ENCODE measurements at places on chromosomes 11 and 22.

DNA sequence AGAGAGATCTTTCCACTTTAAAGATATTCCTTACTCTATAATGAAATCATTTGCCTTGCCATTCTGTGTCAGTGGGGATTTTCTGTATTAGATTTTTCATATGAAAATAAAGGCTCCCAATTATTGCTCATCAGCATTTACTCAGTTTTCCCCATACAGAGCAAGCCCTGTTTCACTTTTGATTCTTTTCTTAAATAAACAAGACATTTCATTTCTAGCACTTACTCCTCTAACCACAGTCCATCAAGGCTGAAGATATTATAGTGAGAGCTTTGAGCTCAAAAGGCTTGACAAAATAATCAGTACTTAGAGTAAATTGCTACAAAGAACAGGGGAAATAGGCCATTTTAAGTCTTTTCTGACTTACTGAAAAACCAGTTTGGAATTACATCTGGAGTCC lies 385.1 kb downstream of the LRRC4C start:
- no peak for DNase-seq

DNA sequence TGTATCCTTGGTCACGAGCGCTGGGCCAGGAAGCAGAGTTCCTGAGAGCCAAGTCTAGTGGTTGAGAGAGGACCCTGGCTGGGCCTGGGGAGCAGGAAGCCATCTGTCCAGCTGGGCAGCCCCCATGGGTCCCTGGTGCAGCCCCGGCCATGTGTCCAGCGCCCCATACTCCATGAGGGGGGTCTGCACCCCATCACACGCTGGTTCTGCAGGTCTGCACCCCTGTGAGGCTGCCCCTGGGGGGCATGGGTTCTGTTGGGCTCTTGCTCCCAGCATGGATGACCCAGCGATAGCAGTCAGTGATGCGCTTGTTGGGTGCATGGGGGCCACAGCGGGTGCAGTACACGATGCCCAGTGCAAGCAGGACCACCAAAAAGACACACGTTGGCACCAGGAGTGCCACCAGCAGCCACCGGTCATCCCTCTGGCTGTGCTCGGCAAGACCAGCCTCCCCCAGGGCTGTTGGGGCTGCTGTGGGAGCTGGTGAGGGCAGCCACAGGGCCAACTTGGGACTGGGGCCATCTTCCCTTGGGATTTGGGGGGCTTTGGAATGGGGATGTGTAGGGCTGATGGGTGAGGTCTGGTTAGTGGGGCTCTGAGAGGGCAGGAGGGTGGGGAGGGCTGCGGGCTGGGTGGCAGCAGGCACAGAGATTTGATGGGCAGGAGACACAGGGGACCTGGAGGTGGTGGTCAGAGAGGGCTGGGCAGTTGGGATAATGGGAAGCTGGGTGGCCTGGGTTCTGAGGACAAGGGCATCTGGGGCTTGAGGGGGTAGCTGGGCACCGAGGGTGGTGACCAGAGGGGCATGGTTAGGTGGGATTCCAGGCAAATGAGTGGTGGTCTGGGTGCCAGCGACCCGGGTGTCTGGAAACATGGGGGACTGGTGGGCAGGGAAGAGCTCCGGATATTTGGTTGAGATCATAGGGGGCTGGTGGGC lies 2.0 kb downstream of the CD248 start:
- DNase-seq = no peak

DNA sequence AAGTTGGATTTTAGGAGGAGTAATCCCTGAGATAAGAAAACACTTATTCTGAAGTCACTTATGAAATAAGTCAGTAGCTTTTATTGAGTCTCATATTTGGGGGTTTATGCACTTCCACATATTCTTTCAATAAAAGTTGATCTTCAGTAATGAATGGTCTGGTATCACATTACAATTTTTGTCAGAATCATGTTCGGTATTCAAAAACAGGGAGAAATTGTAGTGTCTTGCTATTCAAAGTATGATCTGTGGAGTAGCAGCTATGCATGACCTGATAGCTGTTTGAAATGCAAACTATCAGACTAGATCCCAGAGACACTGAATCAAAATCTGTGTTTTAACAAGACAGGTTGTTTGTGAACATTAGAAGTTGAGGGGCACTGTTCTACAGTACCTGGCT lies 857.6 kb downstream of the METTL15 start:
- no peak for DNase-seq

GRCh38 chr11:42901084-42901483 lies 410.7 kb upstream of the API5 start:
- DNase-seq = no peak

GRCh38 chr11:112882494-112883381 lies 78.5 kb upstream of the NCAM1 start:
- peak; percentile 64 for DNase-seq

- no peak for DNase-seq
Observed at GRCh38 chr11:56845121-56845732, 96.7 kb upstream of the OR9G4 start.

- DNase-seq = peak; percentile 86
Observed at GRCh38 chr11:20609727-20610707, 10.6 kb downstream of the SLC6A5 start.

DNA sequence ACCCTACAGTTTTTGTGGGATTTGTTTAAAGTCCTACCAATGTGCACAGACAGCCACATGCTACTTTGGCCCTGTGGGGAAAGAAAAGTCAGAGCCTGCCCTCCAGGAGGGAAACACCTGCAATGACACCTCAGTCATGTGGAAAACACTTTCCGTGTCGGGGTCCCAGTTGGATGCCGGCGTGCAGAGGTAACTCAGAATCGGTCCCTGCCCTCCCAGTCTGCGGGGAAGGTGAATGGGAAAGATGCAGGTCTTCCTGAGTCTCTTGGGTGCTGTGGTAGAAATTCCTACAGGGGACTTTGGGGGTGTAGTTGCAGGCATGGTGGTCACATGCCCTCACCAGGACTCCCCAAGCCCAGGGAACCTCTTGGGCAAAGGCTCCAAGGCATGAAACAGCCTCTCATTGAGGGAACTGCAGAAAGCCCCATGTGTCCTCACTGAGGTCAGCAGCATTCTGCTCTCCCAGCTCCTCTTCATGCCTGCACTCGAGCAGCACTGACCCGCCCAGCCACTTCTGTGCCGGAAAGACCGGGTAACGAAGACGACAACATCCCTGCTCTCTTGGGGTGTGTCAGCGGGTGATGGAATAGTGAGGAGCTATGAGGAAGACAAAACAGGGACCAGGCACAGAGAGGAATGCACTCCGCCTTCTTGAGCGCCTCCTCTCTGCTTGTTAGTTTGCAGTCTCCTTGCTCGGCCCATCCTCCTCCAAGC lies 4.7 kb downstream of the RIBC2 start:
- no peak for DNase-seq

DNA sequence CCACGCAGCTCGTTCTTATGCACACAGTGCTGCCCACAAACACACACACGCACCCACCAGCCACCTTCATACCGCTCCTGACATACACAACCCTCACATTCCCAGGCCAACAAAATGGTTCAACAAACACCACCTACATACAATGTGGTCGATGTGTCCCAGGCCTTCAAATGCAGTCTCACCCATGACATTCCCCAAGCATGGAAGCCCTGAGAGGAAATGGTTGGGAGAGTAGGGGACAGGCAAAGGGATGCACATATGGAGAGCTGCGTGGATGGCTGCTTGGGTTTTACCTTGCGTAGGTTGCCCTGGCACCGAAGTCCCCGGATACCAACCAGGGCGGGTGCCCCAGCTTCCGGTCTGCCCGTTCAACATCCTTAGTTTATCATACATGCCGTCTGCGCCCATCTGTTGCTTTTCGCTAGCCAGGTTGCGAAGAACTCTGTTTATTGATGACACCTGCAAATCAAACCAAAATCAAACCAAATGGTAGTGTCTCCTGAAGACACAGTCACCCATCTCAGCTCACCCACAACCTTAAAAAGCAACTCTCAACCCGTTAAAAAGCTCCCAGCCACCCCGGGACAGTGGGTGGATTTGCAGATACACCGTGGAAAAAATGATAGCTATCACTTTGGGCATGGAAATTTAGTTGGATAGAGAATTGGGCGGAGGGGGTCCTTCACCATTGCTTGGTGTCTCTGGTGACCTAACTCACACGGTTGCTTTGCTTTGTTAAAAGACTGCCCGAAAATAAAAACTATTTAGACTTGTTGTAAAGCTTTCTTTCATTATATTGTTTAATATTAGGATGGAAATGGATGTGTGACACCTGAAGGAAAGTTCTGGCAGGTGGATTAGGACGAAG lies 10.5 kb downstream of the PAX6 start:
- DNase-seq = no peak

- DNase-seq = no peak
Observed at GRCh38 chr22:19815823-19816290, 38.8 kb downstream of the GNB1L start.

DNA sequence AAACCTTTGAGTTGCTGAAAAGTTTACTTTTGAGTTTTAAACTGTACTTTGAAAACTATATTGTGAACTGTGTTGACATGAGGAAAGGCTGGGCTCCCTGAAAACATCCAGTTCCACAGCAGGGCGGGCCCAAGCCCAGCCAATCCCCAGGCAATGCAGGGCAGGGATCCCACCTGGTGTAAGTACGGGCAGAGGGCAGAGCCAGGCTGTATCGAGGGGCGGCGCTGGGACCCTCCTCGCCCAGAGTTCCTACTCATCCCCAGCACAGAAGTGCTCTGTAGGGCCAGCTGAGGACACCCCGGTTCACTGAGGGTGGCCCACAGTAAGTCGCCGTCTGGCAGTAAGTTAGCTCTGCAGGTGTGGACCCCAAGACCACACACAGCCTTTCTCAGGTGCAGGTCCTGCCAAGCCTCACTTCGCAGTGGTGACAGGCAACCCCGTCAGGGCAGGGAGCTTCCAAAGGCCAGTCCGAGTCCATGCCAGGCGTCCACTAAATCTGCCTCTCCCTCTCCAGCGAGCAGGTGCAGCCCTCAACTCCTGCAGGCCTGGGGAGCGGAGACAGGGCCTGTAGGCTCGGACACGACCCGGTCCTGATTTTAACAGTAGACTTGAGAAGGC lies 6.3 kb downstream of the RASSF7 start:
- DNase-seq = no peak

DNA sequence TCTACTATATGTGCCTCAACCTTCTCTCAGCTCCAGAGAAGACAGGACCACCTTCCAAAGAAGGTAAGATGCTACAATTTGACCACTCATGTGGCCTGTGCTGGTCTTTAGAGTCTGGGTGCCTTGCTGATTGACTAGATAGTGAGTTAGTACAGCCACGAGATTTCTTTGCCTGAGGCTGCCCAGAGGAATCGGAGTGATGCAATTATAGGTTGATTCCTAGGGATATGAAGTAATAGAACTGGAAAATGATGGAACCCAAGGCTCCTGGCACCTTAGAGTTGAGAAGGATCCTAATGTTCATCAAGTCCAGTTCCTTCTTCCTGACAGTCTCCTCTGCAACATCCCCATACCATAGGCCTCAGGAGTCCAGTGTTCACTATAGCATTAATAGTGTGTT lies 46.5 kb upstream of the CCDC134 start:
- DNase-seq = no peak

- DNase-seq = no peak
Observed at GRCh38 chr11:128029219-128029722, 558.1 kb downstream of the ETS1 start.

DNA sequence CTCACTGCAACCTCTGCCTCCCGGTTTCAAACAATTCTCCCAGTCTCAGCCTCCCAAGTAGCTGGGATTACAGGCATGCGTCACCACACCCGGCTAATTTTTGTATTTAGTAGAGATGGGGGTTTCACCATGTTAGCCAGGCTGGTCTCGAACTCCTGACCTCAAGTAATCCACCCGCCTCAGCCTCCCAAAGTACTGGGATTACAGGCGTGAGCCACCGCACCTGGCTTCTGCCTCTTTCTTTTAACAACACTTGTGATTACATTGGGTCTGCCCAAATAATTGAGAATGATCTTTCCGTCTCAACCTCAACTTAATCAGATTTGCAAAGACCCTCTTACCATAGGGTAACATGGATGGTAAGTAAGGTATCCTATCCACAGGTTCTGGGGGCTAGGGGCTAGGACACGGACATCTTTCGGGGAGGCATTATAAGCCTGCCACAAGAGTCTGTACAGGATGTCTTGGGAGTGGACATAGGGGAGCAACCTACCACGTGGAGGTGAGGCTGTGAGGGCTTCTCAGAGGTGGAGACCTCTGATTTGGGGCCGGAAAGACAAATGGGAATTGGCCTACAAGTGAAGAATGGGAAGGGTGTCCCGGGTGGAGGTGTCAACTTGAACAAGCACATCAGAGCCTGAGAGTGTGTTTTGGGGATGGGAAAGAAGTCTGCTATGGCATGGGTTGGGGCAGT lies 2.7 kb upstream of the CBX6 start:
- no peak for DNase-seq

- no peak for DNase-seq
Observed at GRCh38 chr11:71086687-71087258, 165.6 kb downstream of the SHANK2 start.

- DNase-seq = no peak
Observed at GRCh38 chr22:23516304-23516703, 63.8 kb downstream of the IGLL1 start.

- no peak for DNase-seq
Observed at GRCh38 chr11:104148074-104148473, 15.9 kb downstream of the PDGFD start.

DNA sequence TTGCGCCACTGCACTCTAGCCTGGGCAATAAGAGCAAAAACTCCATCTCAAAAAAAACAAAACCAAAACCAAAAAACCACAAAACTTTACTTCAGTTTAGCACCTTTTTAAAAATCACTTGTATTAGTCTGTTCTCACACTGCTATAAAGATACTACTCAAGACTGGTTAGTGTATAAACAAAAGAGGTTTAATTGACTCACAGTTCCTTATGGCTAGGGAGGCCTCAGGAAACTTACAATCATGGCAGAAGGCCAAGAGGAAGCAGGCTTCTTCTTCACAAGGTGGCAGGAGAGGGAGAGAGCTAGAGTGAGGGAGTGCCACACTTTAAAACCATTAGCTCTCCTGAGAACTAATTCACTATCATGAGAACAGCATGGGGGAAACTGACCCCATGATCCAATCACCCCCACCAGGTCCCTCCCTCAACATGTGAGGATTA lies 261.3 kb downstream of the TMEM135 start:
- DNase-seq = no peak

DNA sequence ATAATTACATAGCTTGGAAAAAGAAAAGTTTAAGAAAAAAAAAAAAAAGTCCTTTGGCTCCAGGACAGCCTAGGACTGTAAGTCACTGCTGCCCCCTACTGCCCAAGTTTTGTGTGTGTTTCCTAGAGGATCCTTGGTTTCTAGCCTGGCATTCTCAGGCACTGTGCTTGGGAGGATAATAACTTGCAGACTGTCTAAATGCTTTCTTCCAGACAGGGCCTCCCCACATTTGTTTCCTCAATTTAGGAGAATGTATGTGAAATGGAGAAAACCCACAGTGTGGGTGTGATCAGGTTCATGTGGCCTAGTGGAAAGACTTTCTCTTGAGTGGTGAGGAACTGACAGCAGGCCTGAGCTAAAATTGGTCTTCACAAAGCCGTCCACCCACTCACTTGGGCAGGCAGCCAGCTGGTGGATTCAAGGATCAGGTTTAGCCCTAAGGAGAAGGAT lies 191.0 kb downstream of the NAV2 start:
- DNase-seq = peak; percentile 69
